ENCODE measurements at places on chromosomes 13 and 19.

GRCh38 chr13:30440910-30441703 is 18.8 kb downstream of the UBE2L5 start:
- DNase-seq: no peak

DNA sequence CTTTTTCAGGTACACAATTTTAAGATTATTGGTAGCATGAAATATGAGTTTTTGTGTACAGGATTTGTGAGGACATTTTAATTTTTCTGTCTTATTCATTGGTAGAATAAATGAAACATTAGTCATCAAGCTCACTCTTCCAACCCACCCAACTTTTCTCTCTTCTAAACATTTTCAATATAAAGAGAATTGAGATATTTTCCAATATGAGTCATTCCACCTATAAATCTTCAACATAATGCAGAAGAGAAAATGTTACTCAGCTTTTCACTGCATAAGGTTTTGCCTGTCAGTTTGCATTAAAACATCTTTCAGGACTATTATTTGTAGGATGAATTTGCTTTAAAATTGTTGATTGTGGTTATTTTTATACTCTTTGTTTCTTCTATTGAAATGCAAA is 330.7 kb downstream of the PCDH20 start:
- DNase-seq: no peak

DNA sequence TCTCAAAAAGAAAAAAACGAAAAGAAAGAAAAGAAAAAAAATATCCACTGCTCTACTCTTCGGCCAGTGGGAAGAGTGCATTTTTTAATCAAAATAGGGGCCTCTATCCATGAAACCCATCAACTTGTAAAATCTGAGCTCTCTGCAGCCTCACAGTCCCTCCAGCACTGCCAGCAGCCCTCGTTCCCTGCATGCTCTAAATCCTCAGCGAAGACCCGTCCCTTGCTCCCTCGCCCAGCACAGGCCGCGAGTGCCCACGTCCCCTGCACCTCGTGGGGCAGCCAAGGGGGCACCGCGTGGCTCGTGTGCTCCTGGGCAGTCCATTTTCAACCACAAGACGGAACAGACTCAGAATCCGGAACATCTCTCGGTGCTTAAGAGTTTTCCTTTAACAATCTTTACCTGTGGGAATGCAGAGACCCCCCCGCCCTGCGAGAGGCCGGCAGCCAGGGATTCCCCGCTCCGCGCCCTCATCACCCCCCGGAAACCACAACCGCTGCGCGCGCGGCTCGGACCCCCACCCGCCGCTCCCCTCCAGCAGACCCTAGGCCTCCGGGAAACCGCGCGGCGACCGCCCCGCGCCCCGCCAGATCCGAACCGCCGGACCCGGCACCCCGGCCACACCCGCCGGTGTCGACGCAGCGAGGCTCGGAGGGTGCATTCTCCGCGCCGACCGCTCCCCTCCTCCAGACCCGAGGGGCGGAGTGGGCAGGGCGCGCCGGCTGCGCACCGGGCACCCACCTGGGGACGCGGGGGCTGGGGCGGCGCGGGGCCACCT is 638 bp downstream of the ANKRD27 start:
- no peak for DNase-seq

DNA sequence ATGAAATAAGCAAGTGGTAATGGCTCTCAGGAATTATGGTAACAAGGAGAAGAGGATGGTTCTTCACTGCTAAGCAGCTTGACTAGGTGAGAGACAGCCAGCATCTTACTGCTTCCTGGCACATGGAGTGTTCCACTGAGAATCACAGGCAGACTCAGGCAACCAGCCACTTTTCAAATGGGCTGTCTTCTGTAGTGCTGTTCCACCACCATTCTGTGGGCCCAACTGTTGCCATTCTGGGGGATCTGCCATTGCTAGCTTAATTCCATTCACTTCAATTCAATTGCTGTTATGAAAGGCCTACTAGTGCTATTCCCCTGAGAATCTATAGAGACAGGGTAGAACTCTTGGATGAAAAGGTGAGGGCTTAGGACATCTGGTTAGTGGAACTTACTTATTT is 341.9 kb downstream of the KCNRG start:
- DNase-seq: no peak

DNA sequence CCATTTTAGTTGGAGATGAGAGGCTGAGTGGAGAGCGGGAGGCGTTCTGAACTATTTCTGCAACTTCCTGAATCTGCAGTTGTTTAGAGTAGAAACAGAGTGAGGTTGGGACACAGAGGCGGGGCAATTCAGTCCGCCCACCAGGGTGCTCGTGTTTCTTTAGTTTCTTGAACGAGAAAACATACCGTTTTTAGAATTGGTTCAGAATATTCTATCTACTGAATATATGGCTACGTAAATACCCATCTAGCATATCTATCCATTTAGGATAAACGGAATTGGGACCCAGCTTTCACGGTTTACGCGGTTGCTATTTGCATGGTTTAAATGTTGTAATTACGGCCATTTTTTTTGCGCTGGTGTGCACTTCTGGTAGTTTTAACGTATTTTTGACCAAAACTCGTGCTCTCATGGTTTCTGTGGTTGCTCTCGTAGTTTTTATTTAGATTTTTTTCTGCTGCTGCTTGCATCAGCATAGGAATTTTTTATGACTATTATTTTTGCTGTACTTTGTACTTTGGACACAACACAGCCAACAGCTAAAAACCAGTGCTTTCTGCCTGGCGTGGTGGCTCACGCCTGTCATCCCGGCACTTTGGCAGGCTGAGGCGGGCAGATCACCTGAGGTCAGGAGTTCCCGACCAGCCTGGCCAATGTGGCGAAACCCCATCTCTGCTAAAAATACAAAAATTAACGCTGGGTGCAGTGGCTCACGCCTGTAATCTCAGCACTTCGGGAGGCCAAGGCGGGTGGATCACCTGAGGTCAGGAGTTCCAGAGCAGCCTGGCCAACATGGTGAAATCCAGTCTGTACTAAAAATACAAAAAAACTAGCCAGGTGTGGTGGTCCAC is 32.7 kb downstream of the TIMM13 start:
- no peak for DNase-seq

DNA sequence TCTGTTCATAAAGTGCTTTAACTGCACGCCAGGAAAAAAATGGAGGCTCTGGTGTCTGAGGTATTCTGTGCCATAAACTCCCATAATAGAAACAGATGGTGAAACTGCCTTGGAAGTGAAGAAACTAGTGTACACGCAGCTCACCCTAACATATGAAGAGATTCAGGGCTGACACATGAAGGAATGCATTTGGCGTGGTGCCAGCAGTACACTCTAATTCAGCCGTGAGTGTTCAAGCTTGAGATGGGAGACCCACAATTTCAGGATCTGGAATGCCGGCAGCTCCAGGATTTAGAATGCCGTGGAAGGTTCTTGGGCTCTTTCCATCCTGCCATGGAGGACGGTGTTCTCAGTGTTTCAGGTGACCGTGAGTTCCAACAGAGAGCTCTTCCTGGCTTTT is 478.4 kb downstream of the TSHZ3 start:
- no peak for DNase-seq

- DNase-seq: no peak
Observed at GRCh38 chr19:38786572-38787265, 2.3 kb upstream of the LGALS7B start.

GRCh38 chr13:79222427-79223205 is 183.4 kb downstream of the RBM26 start:
- DNase-seq: no peak

- DNase-seq: no peak
Observed at GRCh38 chr13:40812724-40813445, 23.5 kb downstream of the SLC25A15 start.

GRCh38 chr19:45442778-45443461 is 19.2 kb upstream of the ERCC1 start:
- no peak for DNase-seq

- DNase-seq: no peak
Observed at GRCh38 chr13:98201984-98202383, 24.9 kb upstream of the RNF113B start.

DNA sequence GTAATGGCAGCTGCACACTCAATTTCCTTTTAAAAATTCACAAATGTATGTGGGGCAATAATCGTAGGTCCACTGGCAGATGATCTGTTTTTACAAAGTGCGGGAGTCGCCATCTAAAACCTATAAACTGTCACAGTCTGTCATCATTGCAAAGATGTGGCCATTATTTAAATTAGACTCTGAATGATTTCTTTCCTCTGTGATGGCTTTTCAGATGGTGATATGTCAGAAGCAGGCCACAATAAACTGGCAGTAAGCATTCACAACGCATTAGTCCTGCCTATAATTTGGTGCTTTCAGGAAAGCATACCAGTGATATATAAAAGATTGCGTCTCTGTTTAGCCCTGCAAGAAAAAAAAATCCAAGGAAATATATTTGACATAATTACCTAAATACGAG is 226.8 kb downstream of the TBC1D4 start:
- no peak for DNase-seq

GRCh38 chr19:15633082-15633835 is 7.4 kb upstream of the CYP4F3 start:
- no peak for DNase-seq

- DNase-seq: no peak
Observed at GRCh38 chr13:108859197-108860012, 230.0 kb downstream of the MYO16 start.

DNA sequence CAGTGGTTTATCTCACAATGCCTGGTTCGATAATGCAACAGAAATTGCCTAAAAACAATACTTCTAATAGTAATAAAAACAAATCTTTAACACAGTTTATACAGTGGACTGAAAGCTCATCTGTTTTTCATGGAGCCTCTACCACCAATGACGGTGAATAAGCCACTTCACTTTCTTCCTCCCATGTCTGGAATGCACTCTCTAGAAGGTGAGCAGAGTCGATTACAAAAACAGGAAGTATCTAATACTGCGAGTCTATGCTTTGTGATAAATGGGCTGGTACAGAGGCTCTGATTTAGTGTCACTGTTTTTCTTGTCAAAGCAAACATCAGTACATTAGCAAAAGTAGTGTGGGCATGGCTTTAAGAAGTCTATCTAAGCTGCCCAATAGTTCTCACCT is 1348.6 kb upstream of the SLC10A2 start:
- DNase-seq: no peak

GRCh38 chr19:51124729-51125128 is at the start of gene SIGLEC9:
Gene SIGLEC9, plus strand, starts transcription at chr19:51124906. Its CDS starts 69 bp downstream, at chr19:51124975.
- no peak for DNase-seq

DNA sequence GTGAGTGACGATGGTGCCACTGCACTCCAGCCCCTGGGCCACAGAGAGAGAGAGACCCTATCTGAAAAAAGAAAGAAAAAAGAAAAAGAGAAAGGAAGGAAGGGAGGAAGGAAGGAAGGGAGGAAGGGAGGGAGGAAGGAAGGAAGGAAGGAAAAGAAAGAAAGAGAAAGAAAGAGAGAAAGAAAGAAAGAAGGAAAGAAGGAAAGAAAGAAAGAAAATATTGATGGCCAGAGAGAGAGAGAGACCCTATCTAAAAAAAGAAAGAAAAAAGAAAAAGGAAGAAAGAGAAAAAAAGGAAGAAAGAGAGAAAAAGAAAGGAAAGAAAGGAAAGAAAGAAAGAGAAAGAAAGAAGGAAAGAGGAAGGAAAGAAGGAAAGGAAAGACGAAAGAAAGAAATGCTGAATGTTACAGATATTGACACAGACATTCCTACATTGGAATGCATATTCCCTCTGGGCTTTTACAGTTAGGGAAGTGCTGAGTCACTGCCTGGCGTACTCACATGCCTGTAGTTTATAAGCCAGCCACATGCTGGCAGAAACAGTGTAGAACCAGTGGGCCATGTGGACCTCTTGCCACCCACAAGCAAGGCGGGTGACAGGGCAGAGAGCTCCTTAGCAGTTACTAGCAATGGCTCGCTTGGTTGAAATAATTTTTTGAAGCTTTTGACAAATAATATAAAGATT is 34.6 kb upstream of the SLC46A3 start:
- no peak for DNase-seq

DNA sequence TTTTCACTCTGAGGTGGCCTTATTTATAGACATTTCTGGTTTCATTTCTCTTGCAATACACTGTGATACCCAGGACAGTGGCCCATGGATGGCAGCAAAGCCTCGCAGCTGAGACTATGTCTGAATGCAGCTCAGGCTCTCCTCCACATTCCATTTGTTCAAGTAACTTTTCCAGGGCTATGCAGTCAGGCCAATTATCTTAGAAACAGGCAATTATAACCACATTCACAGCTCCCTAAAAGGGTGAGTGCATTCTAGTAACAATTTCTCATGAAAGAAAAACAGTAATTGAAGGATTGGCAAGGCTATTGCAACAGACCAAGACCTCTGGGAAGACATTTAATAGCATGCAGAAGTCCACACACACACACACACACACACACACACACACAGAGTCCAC is 264.0 kb downstream of the TBC1D4 start:
- DNase-seq: no peak

DNA sequence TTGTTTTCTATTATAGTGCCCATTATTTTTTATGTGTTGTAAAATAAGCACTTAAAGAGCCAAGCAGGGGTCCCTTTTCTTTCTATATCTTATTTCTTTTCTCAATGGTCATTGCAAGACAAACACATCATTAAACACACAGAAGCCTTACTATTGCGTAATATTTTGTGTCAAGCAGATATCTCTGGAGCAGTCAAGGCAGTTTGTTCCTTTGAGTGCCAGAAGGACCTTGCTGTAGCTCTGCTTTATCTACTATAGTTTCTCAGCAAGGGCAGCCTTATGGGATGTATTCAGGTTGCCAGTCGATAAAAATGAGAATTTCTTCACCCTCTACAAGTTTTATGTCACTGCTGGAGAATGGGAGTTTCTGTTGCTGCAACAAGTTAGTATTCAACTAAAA is 319.3 kb downstream of the TDRD3 start:
- no peak for DNase-seq

DNA sequence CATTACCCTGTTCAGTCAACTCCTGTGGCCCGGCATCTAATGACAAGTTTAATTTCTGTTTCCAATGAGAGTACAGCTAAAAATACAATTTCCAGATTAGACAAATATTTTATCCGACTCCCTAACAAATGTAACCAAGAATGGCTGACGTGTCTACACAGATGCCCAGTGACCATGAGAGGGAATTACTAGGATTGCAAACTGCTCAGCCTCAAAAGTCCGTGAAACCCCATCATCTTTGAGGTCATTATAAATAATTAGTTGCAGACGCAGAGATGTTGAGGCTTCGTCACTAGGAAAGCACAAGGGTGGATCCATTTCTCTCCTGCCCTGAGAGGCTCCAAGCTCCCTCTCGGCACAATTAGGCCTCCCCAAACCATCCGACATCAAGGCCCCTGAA is 104.1 kb upstream of the ZNF507 start:
- no peak for DNase-seq

DNA sequence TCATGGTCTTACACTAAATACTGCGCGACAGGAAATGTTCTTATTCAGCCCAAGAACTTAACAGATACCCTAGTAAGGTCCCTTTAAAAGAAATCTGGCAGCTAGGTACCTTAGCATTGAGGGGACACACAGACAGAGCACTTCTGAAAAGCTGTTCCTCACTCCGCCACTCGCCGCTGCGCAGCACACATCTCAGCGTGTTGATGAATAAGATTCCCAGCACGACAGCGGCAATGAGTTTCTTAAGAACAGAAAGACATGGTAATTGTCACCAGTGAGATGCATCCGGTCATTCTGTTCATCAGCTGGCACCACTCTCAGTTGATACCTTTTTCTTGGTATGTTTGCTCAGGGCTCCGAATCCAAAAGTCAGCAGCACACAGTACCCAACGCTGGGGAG is 39.9 kb downstream of the TMTC4 start:
- no peak for DNase-seq

GRCh38 chr13:33349986-33350826 is 64.7 kb upstream of the STARD13 start:
- DNase-seq: no peak
